Nephron progenitor cell (in vitro differentiated cells): ENCODE measurements at places on chromosomes 12 and 14.

- peaks cover 12% of the 10 kb centered on the region for H3K36me3 ChIP-seq
- H3K27me3 ChIP-seq: no peaks in the 10 kb centered on the region
Observed at GRCh38 chr14:55705651-55706364, 125.8 kb downstream of the KTN1 start.

DNA sequence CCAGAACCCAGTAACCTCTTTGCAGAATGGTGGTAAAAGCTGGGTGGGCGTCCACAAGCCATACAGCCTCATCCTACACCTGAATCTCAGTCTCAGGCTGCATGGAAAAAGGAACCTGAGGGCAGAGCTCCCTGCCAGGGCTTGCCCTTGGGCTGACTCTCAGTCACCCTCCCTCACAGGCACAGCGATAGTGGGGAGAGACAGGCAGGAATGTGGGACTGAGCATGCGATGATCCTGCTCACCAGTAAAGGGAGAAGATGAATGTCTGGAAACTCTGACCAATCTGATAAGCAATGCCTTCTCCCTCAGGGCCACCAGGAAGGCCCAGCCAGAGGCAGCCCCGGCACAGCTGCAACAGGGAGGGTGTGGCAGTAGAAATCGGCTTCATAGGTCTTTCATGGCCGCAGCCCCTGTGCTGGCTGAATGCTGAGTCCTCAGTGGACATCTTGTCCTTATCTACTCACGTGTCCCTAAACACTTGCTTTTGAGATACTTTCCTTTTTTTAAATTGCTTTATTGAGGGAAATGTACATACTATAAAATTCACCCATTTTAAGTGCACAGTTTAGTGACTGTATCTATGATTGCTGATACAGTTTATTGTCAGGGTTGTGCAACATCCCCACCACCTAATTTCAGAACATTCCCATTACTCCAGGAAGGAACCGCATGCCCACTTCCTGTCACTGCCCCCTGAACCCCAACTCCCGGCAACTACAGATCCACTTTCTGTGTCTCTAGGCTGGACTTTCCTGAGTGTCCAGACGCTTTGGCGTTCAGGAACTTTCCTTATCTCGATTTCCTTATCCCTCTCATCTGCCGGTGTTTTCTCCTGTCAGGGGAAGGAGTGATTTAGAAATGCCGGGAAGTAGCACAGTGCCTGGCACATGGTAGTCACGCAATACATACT, 258.1 kb downstream of the PCNX1 start:
- H3K27me3 ChIP-seq: peaks cover 3% of the 10 kb centered on the region
- H3K4me3 ChIP-seq: no peak overlapping the region
- peaks cover 8% of the 10 kb centered on the region for H3K36me3 ChIP-seq
- H3K4me1 ChIP-seq: peaks cover 24% of the 10 kb centered on the region

DNA sequence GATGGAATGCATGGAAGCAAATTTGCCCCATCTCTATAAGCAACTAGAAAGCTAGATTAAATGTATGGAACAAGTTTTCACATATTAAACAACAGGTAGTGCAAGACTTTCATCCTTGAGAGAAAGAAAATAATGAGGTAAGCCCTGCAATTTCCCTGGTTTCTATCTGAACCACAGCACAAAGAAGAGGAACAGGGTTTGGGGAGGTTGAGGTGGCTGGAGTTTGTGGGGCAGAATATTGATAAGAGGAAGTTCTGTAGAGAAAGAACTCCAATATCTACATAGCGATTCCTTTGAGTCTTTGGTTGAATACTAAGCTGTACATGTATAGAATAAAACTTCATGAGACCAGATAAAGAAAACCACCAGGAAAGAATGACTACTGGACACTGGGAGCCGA, 96.3 kb upstream of the CCND2 start:
- H3K4me3 ChIP-seq: no peak overlapping the region
- peak overlapping the region; percentile 64 for H3K27ac ChIP-seq
- H3K4me1 ChIP-seq: no peaks in the 10 kb centered on the region

GRCh38 chr12:107844312-107844921, 69.9 kb downstream of the ASCL4 start:
- H3K4me1 ChIP-seq: peaks cover 5% of the 10 kb centered on the region
- DNase-seq: peak; percentile 62
- H3K4me3 ChIP-seq: peak overlapping the region; percentile 78

DNA sequence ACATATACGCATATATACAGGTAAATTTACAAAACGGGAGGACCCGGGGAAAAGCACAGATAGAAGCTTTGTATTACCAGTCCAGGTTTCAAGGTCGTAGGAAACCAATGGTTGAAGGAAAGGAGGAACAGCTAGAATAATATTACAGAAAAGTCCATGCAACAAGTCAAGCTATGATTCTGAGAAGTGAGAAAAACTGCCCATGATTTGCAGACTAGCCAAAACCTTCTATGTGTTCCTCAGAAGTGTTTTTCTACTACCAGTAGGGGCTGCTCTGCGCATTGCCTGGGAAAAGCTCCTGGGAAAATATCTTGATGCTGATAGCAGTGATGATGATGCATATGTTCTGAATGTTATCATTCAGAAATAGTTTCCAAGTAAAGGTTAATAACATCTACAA, 2.2 kb downstream of the PDZRN4 start:
- peak; percentile 29 for DNase-seq
- peaks cover 65% of the 10 kb centered on the region for H3K27me3 ChIP-seq
- H3K36me3 ChIP-seq: no peaks in the 10 kb centered on the region
- H3K4me3 ChIP-seq: peak overlapping the region; percentile 84

GRCh38 chr12:83537428-83538053, 850.8 kb downstream of the TMTC2 start:
- H3K36me3 ChIP-seq: no peaks in the 10 kb centered on the region
- no peaks in the 10 kb centered on the region for H3K27me3 ChIP-seq
- no peak overlapping the region for H3K4me3 ChIP-seq
- no peak overlapping the region for H3K27ac ChIP-seq

- no peak overlapping the region for H3K27ac ChIP-seq
- DNase-seq: no peak
- peaks cover 35% of the 10 kb centered on the region for H3K4me1 ChIP-seq
- no peaks in the 10 kb centered on the region for H3K36me3 ChIP-seq
- H3K4me3 ChIP-seq: no peak overlapping the region
Observed at GRCh38 chr14:104390221-104390931, 189.2 kb upstream of the C14orf180 start.

DNA sequence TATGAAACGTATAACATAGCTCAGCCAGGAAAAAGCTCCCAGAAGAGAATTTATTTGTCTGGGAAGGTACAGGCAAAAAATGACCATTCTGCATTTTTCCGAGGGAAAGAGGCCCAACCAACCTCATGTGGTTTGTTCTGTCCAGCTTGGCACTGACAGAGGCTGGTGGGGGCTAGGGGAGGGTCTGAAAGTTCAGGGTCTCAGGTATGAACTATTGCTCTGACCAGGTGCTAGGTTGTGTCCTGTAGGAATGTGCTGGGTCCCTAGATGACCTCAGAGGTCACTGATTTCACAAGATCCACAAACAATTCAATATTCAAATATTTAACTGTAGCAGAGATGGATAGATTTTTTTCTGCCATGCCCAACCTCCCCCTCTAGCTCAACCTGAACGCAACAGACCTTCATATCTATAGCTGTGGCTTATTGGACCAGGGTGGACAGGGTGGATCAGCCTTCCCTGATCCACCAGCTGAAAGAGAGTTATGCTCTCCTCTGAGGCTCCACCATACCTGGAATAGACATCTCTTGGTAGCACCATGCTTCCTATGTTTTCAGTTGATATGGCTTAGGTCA, 32.9 kb upstream of the IFT81 start:
- peaks cover 68% of the 10 kb centered on the region for H3K27me3 ChIP-seq
- H3K36me3 ChIP-seq: no peaks in the 10 kb centered on the region
- no peak for DNase-seq
- no peaks in the 10 kb centered on the region for H3K4me1 ChIP-seq
- no peak overlapping the region for H3K4me3 ChIP-seq

- DNase-seq: no peak
- H3K27me3 ChIP-seq: peaks cover 41% of the 10 kb centered on the region
- no peaks in the 10 kb centered on the region for H3K36me3 ChIP-seq
- peaks cover 29% of the 10 kb centered on the region for H3K4me1 ChIP-seq
- no peak overlapping the region for H3K4me3 ChIP-seq
- no peak overlapping the region for H3K27ac ChIP-seq
Observed at GRCh38 chr12:52280796-52281560, 6.5 kb downstream of the KRT86 start.

GRCh38 chr12:13044002-13044905, at the start of gene FAM234B:
FAM234B (plus strand) TSS chr12:13044381; CDS start chr12:13044404, 23 bp downstream.
- DNase-seq: peak; percentile 90
- H3K4me1 ChIP-seq: peaks cover 66% of the 10 kb centered on the region
- H3K27ac ChIP-seq: peak within 1 kb of the TSS; percentile 15

DNA sequence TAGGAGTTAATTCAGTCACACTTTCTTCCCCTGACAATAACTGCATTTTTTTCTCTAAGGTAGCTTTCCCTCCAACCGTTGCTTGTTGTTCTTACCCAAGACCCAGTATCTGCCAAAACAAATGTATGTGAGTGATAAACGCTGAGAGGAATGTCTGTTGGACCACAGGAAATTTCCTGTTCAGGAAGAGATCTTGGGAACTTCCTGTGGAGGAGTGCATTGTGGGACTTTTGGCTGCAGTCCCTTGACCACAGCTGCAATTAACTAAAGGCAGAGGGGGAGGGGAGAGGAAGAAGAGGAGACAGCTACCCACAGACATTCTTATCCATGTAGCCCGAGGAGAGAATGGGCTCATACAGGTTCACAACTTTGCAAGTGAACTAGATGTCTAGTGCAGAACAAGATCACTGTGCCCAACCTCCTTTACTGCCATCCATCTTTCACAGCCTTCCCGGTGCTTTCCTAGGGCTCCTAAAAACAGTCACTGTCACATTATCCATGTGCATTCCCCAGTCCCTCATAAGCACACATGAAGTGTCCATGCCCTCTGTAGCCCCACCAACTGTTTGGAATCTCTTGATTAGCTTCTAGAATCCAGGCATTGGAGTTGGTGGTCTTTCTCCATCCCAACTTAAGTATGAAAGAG, 149.5 kb downstream of the ETV6 start:
- no peak overlapping the region for H3K27ac ChIP-seq
- H3K36me3 ChIP-seq: peaks cover 19% of the 10 kb centered on the region
- H3K4me1 ChIP-seq: peaks cover 34% of the 10 kb centered on the region
- DNase-seq: no peak

DNA sequence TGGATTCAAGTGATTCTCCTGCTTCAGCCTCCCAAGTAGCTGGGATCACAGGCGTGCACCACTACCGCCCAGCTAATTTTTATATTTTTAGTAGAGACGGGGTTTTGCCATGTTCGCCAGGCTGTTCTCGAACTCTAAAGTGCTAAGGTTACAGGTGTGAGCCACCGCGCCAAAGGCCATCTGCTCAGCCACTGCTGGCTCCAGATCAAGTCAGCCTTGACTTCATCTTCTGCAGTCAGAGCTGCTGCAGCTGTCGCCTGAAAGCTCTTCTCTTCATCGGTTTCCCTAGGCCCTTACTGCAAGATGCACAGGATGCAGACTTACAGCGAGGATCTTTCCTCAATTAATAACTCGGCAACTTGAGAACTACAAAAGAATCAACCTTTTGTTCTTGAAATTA, 66.8 kb downstream of the CLIP1 start:
- no peak overlapping the region for H3K27ac ChIP-seq
- no peaks in the 10 kb centered on the region for H3K27me3 ChIP-seq
- DNase-seq: no peak
- peaks cover 65% of the 10 kb centered on the region for H3K36me3 ChIP-seq

DNA sequence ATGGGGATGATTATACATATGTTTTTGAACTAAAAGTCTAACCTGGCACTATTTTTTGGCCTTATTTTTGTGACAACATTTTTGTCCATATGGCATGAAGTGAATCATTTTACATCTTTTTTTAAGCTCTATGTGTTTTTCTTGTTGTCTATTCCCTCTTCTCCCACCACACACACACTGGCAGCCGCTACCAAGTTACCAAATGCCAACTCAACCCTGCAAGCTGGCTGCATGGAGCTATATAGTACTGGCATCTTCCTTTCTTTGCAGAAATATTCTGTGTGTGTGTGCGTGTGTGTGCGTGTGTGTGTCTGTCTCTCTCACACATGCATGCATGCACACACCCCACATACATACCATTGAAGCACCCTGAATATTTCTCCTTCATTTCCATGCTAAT, 278.9 kb upstream of the SOX5 start:
- no peak for DNase-seq
- no peaks in the 10 kb centered on the region for H3K36me3 ChIP-seq
- no peak overlapping the region for H3K27ac ChIP-seq
- no peaks in the 10 kb centered on the region for H3K27me3 ChIP-seq

DNA sequence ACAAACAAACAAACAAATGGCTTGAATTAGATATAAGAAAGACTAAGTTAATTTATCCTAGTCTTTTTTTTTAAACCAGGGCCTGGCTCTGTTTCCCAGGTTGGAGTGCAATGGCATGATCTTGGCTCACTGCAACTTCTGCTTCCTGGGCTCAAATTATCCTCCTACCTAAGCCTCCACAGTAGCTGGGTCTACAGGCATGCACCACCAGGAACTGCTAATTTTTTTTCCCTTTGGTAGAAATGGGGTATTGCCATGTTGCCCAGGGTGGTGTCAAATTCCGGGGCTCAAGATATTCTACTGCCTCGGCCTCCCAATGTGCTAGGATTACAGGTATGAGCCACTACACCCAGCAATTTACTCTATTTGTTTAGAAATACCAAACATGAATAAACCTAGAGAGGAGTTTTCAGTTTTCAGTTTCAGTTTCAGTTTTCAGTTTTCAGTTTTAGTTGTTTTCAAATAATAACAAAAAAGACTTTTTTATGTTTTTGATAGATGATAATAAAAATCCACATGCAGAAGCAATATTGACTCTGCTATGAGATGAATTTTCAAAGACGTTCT, 817.0 kb downstream of the FLRT2 start:
- H3K27me3 ChIP-seq: no peaks in the 10 kb centered on the region
- H3K4me1 ChIP-seq: no peaks in the 10 kb centered on the region
- DNase-seq: no peak
- H3K36me3 ChIP-seq: no peaks in the 10 kb centered on the region
- H3K4me3 ChIP-seq: no peak overlapping the region
- H3K27ac ChIP-seq: no peak overlapping the region

GRCh38 chr14:102866982-102867761, 55.3 kb upstream of the AMN start:
- peaks cover 30% of the 10 kb centered on the region for H3K36me3 ChIP-seq
- H3K27me3 ChIP-seq: peaks cover 3% of the 10 kb centered on the region
- H3K27ac ChIP-seq: peak overlapping the region; percentile 40
- H3K4me3 ChIP-seq: no peak overlapping the region
- H3K4me1 ChIP-seq: peaks cover 17% of the 10 kb centered on the region

DNA sequence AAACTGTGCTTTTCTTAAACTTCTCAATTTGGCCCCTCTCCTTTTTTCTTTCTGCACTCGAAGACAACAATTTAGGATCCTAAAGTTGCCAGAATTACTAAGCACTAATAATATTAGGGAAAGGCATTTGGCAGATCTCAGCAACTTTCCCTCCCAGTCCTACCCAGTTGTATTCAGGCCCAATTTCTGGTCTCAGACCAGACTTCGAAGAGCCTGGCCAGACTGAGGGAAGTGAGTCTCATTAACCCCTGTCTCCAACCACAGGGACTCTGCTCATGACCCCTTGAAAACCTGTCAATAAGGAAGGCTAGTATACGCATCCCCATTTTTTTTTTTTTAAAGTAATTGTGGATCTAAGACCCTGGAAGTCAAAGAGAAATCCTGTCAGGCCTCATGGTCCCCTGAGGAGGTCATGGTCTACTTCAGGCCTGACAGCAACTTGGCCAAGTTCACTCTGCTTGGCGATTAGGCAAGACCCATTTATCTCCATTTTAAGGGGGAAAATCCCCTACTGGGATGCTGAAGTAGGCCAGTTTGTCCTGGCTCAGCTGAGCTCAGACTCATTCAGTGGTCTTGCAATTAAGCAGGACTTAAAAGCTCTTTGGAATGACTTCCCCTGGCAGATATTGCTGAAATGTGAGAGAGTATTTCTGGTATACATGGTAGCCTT, 521.0 kb downstream of the FUT8 start:
- no peak for DNase-seq
- H3K4me1 ChIP-seq: peaks cover 42% of the 10 kb centered on the region
- H3K36me3 ChIP-seq: no peaks in the 10 kb centered on the region
- H3K4me3 ChIP-seq: no peak overlapping the region
- peaks cover 24% of the 10 kb centered on the region for H3K27me3 ChIP-seq
